ENCODE measurements at places on chromosomes 1 and 21. TPM values are rescaled to one million over a fixed set of nuclear protein-coding genes. Genes with fewer than 3 reads are reported as not detected.

The CYP4A22 gene
- polyA plus RNA-seq: not detected

- no peak for DNase-seq
Observed at GRCh38 chr21:28133116-28133515, 859.6 kb downstream of the LTN1 start.

The COX20 gene
- 74.6 TPM for polyA plus RNA-seq

The RUNX3 gene
- 3.2 TPM for polyA plus RNA-seq

GRCh38 chr1:74799119-74799657 lies 66.2 kb downstream of the TYW3 start:
- DNase-seq: no peak

- no peak for DNase-seq
Observed at GRCh38 chr1:46030876-46031660, 101.4 kb downstream of the PIK3R3 start.

- no peak for DNase-seq
Observed at GRCh38 chr1:11044849-11045427, 2.1 kb downstream of the MASP2 start.

DNA sequence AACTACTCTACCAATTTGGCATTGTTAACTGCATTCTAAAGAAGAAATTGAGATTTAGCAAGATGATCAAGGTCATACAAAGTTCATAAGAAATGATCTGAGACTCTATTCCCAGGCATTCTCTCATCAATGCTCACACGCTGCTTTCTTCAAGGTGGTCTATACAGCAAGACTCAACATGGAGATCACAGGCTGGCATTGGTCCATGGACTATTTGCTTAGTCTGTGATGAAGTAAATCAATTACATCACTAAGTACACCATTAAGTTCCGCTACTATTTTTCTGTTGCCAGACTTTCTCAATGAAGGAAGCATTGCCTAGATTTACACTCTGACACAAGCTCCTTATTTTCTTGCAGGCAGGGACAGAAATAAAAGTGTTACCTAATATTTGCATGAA lies 51.9 kb upstream of the CYP2J2 start:
- no peak for DNase-seq

The CNIH3 gene
- polyA plus RNA-seq: 0.75 TPM
